EH (cell line): ENCODE measurements at places on chromosomes 12 and 14.

DNA sequence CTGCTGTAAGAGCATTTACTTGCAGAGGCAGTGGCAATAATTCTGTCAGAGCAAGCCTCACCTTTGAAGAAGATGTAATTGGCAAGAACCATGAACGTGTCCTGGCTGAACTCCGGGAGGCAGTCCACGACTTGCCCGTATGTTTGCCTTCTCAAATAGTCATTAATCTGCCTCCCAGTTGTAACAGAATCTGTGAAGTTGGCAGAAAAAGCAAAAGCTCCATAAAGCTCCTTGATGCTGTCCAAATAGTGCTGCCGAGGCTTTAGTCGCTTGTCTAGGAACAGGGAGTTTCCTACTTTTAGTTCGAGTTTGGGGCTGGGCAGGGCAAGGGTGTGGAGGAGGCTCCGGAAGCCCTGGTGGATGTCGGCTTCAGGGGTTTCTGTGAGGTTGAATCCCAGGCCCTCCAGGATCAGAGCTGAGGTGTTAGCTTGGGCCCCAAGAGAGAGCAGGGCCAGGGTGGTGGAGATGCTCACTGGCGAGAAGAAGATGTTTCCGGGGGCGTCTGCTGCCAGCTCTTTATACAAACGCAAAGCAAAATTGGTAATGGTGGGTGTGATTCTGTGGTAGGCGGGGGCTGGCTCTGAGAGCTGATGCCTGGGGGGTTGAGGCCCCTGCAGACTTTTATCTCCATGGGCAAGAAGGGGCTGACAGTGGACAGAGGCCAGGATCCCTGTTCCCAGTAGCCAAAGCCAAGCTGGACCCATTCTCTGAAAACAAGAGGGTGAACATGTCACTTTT, 4.4 kb downstream of the SERPINA11 start:
- no peak for DNase-seq

DNA sequence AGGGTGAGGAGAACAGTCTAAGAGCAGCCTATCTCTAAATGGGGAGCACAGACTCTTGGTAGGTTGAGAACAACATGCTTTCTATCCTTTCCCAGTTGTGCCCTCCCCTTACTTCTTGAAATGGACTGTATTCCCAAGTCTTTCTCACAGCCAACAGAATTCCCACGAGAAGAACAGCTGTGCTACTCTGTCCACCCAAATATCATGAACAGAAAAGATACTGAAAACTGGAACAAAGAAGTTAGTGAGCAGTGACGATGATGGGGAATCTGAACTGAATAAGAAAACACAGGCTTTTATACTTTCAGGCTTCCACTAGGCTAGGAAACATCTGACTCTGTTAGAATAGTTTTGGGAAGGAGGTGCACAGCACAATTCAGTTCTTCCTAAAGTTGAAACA, 3.4 kb downstream of the NACA start:
- no peak for DNase-seq

GRCh38 chr12:102061096-102061559, 663 bp downstream of the WASHC3 start:
- DNase-seq, result no peak

DNA sequence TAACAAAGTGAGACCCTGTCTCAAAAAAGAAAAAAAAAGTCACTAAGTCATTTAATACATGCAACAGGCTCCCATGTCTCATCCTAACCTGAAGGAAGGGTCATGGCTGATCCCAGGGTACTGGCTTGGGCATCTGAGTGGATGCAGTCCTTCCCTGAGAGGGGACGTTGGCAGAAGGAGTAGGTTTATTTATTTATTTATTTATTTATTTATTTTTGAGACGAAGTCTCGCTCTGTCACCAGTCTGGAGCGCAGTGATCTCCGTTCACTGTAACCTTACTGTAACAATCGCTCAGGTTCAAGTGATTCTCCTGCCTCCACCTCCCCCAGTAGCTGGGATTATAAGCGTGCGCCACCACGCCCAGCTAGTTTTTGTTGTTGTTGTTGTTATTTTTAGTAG, 7.2 kb upstream of the CALCOCO1 start:
- DNase-seq, result no peak

GRCh38 chr14:21579976-21580375, at the start of gene OR10G3:
Gene OR10G3 (minus strand): TSS chr14:21580076. CDS start chr14:21570744, 9,332 bp downstream.
- no peak for DNase-seq

- DNase-seq, result peak; percentile 60
Measured at GRCh38 chr12:124759841-124760503, 103.7 kb downstream of the SCARB1 start.

GRCh38 chr12:11437966-11438365, 42.6 kb upstream of the PRB2 start:
- DNase-seq, result no peak

GRCh38 chr12:29612912-29613311, 115.4 kb upstream of the OVCH1 start:
- DNase-seq, result no peak

- no peak for DNase-seq
Measured at GRCh38 chr12:122187466-122187865, 4.5 kb downstream of the LRRC43 start.

- DNase-seq, result no peak
Measured at GRCh38 chr14:80037349-80037748, 174.0 kb downstream of the DIO2 start.

DNA sequence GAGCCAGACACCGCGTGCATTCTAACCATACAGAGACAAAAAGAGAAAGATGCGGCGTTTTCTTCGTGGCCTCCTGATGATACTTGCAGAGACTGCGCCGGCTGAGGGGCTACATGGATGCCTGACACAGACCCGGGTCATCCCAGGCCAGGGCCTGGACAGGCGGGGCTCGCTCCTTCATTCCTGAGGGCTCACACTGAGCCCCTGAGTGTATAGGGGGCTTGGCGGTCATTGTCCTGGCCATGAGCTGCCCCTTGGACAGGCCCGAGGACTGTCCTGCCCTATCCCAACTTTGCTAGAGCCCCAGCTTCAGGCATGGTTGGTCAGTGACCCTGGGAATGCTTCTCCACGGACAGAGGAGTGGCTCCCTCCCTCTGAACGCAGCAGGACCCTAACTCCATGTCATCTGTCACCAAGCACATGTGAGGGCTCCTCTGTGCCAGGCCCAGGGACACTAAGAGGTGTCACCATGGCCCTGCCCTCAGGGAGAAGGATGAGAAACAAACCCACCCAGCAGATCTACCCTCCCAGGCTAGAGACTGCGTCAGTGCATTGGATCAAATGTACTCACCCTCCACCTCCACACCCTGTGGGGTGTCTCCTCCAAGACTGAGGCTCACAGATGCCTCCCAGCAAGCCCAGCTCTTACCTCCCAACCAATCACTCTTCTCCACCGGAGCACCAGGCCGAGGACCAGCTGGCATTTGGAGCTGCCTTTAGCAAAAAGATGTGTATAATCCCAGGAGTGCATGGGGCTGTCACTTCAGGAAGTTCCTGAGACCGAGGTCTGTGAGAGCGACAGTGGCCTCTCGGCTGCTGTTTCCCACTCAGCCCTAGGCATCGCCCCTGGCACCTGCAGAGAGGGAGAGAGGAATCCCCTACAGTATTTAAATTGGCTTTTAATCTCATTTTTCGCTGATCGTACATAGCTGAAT, 102.7 kb downstream of the DICER1 start:
- DNase-seq, result no peak

DNA sequence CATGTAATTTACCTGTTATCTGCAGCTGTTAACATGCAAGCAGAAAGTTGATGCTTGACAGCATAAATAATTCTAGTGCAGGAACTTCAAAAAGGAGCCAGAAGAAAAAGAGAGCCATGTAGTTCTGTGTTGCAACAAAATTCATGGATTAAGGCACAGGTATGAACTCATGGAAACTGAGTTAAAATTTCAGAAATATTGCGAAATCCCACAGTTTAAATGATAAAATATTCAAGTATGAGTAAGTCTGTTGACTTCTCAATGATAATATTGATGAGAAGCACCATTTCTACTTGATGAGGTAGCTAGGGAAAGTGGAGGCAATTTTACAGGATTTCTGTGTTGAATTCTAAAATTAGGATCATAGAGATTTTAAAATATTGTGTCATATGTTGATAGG, 290.9 kb downstream of the TMEM117 start:
- no peak for DNase-seq

- no peak for DNase-seq
Measured at GRCh38 chr12:57736741-57737466, 1.6 kb downstream of the AGAP2 start.

GRCh38 chr12:127780881-127781280, 486.1 kb upstream of the TMEM132C start:
- no peak for DNase-seq

- DNase-seq, result no peak
Measured at GRCh38 chr14:101472518-101472849, 88.8 kb upstream of the DIO3 start.

- DNase-seq, result peak; percentile 3
Measured at GRCh38 chr12:92926549-92926948, 2.5 kb downstream of the EEA1 start.

DNA sequence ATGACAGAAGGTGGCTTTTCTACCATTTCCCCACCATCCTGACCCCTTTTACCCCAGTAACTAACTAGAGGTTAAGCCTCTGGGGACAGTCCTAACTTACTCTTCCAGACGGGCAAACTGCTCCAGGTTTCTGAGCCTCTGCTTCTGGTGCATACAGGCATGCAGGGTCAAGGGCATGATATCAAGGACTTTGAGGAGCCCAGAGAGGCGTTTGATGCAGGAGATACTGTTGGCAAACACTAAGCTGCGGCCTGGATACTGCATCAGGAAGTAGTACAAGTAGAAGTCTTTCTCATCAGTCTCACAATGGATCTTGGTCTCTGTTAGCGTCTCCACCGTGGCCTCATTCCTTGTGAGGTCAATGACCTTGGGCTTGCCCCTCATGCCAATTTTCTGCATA, 21.0 kb downstream of the DDX24 start:
- DNase-seq, result no peak

GRCh38 chr14:105093431-105094192, 28.4 kb upstream of the GPR132 start:
- DNase-seq, result peak; percentile 83

DNA sequence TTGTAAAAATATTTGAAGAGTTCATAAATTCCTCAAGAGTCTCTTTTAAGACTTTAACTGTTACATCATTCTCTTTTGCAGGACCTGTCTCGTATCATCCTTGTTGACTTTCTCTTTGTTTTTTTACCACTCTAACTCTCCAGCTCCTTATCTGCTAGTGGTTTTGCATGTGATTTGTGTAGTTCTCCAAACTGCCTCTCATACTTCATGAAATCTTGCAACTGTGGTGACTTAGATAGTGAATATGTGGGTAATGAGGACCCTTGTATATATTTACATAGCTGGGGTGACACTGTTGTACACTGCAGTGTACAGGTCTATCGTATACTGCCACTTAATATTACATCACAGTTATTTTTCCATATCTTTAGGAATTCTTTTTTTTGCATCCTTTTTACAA, 40.2 kb upstream of the EMP1 start:
- DNase-seq, result no peak

- DNase-seq, result no peak
Measured at GRCh38 chr12:47850153-47851084, 30.7 kb upstream of the HDAC7 start.

DNA sequence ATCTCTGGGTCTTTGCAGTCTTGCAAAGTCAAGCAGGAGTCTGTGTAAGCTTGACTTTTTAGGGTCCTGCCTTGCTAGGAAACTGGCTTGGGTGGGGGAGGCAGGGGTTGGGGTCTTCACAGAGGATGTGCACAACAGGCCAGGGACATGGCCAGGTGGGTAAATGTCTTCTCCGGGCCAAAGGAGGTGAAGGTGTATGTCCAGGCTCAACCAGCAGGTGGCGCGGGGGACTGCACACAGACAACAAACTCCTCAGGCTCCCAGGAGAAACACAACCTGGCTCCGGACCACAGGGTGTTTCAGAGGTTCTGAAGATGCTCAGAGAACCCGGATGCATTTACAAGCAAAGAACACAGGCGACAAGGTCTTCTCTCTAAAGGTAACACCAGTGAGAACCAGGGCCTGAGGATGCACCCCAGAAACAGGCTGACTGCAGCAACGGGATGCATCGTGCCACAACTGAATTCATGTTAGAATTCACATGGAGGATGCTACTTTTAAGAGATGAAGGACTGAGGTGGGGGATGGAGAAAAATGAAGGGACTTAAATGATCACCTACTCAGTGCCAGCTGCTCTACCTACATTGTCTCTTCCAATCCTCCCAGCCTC, 56.0 kb downstream of the PLEKHG3 start:
- peak; percentile 52 for DNase-seq

- DNase-seq, result no peak
Measured at GRCh38 chr12:105259226-105259625, 23.3 kb upstream of the APPL2 start.

- DNase-seq, result no peak
Measured at GRCh38 chr14:96405677-96406076, 13.7 kb downstream of the AK7 start.

GRCh38 chr14:67270145-67270753, 29.0 kb downstream of the PALS1 start:
- no peak for DNase-seq

GRCh38 chr14:75539162-75539560, 16.9 kb downstream of the BATF start:
- DNase-seq, result no peak

DNA sequence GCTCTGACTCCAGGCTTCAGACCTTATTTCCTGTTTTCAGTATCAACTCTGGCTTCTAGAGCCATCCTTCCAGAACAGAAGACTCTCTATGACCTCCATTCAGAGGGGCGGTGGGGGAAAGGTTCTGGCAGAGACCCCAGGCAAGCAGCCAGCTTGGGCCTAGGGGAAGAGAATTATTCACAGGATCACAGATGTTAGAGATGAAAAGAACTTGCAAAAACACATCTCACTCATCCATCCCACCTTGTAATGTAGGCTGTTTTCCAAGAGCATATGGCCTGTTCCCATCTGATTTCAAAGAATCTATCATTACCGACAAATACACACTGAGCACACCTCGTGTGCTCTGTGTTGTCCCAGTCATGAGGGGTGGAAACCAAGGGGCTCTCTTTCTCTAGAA, 131.9 kb downstream of the GRIN2B start:
- no peak for DNase-seq

GRCh38 chr14:86787717-86788116, 1205.3 kb downstream of the GALC start:
- peak; percentile 70 for DNase-seq

GRCh38 chr12:91021076-91021475, 16.3 kb upstream of the EPYC start:
- no peak for DNase-seq

- DNase-seq, result peak; percentile 76
Measured at GRCh38 chr12:121893961-121894460, 5.4 kb downstream of the PSMD9 start.

GRCh38 chr14:66003082-66003730, 483.0 kb upstream of the CCDC196 start:
- DNase-seq, result no peak

DNA sequence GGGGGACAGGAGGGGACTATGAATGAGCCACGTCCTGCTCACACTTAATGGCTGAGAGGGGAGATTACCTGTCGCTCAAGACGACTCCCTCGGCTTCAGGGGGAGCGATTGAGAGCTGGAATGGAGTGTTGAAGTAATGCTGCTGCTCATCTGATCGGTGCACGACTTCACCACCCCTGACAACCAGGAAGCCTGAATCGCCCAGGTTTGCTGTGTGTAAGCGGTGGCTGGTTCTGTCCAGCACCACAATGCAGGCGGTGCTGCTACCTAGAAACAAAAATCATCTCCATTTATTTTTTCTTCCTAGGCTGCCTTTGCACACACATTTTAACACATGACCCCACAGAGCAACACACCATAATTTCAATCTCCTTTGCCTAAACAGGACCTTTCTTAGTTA, 37.3 kb downstream of the PPTC7 start:
- DNase-seq, result peak; percentile 24

GRCh38 chr12:108425238-108425795, 86.2 kb upstream of the CMKLR1 start:
- peak; percentile 10 for DNase-seq
